Kidney capillary endothelial cell (primary cell): ENCODE measurements at places on chromosomes 5 and 9.

- DNase-seq, result peak; percentile 35
Measured at GRCh38 chr9:91690540-91691249, 259.3 kb downstream of the ROR2 start.

- DNase-seq, result no peak
Measured at GRCh38 chr5:157993986-157994691, 135.2 kb upstream of the CLINT1 start.

DNA sequence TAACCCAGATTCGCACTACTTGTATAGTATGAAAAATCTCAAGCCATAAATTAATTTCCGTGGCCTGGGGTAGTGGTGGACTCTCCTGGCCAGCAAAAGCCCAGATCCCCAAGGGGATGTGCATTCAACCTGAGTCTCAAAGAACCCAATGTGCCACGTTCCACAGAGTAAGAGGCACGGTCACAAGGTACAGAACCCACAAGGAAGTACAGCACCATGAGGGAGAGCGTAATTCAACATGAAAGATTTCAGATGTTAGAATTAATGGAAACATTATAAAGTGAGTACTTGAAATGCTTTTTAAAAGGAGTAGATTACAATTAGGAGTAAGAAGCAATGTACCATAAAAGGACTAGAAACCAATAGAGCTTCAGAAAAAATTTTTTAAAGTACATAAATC, 23.4 kb downstream of the SRD5A1 start:
- DNase-seq, result no peak

DNA sequence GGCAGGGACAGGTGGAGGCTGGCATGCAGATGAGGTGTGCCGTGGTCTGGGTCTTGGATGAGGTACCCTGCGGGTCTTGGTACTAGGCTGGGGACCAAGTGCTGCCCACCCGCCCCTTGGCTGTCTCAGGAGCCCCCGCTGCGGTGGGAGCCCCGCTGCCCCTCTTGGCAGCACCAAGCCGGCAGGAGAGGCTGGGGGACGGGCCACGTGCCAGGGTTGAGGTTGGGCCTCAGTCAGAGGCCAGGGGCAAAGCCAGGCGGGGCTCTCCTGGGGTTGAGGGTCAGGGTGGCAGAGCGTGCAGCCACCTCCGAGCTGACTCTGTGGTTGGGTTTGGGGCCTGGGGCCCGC, 2.0 kb downstream of the CARD9 start:
- DNase-seq, result no peak

DNA sequence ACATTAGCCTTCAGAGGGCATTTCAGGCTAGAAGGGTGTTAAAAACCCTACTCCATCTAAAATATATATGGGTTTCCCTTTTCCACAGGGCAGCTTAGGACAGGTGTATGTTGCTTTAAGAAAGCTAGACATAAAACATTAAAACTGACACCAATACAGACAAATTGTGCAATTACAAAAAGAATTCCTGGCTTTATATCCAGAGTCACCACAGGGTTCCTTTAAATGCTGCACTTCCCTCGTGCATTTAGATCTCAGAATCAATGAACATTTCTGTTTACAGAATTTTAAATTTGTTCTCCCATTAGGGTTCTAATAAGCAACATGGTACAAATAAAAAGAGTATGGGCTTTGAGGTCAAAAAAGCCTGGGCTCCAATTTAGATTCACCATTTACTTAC, 170.2 kb downstream of the MAPKAP1 start:
- no peak for DNase-seq

DNA sequence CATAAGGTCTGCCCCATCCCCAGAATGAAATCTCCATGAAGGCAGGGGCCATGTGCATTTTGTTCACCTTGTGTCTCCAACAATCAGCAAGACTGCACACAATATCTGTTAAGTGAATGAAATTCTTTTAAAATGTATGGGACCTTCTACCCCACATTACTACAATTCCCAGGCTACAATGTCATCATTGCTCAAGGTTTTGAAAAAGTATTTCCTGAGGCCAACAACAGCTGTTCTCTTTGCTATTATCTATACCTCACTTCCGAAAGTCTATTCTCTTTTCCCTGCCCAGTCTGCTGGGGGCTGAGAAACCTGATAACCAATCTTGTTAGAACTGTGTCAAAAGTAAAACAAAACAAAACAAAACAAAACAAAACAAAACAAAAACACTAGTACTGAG, 29.2 kb downstream of the HOMER1 start:
- DNase-seq, result no peak

DNA sequence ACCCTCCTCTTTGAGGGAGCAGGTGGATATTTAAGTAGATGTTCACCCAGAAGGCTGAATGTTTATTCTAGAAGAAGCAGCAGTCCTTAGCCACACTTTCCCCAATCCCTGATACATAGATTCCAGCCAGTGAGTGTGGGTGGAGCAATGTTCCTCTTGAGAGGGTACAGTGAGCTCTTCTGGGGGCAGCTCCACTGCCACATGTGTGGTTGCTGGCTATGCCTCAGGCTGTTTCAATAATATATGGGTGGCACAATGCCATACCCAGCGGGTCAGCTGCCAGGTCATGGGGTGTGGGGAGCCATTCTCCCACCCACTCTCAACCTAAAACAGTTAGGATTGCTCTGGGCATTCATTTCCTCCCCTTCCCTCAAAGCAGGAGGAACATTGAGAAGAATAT, 61.6 kb upstream of the DAB2 start:
- DNase-seq, result no peak

- no peak for DNase-seq
Measured at GRCh38 chr5:115589043-115589442, 13.2 kb downstream of the TICAM2 start.

DNA sequence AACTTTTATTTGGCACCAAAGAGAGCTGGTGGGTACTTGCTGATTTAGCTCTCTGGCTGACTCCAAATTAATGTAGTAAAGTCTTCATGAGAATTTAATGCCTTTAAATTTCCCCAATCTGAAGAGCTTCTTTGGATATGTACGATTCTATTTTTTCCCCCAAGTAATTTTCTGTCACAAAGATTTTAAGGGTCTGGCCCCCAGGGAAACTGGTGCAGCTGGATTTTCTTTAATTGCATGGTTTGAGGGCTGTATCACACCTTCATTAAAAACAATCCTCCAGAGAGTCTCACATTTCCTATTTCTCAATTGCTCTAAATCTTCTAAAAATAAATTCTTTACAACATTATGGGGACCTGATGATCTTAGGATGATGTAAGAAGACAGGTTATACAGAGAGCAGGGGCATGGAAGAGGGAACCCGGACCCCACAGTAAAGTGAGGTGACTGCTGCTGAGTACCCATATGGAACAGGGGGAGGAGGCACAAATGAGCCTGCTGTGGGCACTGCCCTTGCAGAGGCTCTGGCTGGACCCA, 158.9 kb downstream of the ENTREP1 start:
- DNase-seq, result no peak

DNA sequence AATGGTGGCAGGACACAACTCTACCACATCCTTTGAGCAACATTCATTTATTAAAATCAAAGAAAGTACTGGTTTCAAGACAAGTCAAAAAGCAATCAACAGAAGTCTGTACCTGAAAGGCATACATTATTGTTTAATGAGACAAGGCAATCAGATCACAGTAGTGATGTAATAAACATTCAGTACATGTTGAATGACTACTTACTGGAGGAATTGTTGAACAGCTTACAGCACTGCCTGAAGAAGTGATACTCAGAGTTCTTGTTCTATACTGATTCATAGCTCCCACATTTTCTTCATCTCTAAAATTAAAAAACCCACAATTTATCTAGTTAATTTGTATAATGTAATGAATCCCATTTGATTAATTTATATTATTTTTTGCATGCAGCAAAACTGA, 18.2 kb downstream of the RIOK2 start:
- DNase-seq, result no peak

GRCh38 chr5:171920765-171921391, 85.6 kb downstream of the FBXW11 start:
- no peak for DNase-seq

- DNase-seq, result no peak
Measured at GRCh38 chr5:136427426-136427825, 62.1 kb upstream of the TRPC7 start.

- no peak for DNase-seq
Measured at GRCh38 chr5:76433261-76433660, 30.2 kb downstream of the IQGAP2 start.

- DNase-seq, result no peak
Measured at GRCh38 chr5:107652839-107653607, 17.7 kb downstream of the EFNA5 start.

DNA sequence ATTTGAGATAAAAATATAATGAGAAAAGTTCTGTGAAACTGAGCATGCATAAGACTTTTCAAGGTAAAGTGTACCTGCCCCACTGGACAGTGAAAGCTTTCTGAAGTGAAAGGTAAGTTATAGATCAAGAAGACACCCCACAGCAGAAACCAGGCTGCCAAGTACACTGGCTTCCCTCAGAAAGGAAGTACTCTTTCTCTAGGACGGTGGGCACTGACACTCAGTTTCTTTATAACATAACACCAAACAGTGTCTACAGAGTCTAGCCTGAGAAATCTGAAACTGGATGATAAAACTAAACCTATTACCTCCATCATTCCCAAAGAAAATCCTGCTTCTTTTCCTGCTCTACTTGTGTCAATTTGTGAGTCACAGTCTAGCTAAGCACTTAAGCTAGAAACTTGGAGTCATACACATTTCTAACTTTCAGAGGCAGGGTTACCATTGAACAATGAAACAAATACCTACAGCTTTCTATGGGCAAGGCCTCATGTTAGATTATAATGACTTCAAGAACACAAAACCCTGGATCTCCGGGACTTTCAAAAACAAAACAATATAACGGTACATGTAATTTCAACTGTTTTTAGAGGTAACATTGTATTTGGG, 136.7 kb downstream of the CPLANE1 start:
- DNase-seq, result no peak

- no peak for DNase-seq
Measured at GRCh38 chr9:77909306-77909705, 122.3 kb downstream of the GNAQ start.

DNA sequence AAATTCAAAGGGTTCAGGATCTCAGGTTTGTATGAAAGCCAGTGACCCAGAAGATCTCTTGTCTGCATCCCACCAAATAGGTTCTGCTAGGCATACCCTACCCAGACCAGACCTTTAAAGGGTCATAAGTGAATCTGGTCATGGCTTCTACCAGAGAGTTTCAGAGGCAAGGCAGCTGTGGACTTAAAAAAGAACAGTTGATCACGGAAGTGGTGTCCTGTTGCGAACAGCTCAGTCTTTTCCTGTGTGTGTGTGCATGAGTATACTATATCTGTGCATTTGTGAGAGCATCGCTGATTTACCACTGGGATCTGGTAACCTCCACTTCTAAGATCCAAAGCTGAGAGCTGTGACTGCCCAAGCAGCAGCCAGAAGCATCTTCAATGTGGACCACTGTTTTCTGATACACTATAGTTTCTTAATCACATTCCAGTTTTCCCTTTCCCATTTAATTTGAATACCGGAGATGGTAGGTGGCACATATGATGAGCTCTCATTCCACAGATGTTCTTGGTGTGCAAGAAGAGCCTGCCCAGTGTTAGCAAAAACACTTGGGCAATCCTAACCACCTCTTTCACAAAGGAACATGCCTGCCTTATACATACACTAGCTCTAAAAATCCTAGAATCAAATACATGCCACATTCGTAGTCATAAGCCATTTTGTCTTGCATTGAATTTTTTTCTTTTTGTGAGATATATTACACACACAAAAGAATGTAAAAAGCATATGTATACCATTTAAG, 36.2 kb upstream of the OR2S2 start:
- no peak for DNase-seq

- no peak for DNase-seq
Measured at GRCh38 chr5:39584927-39585326, 160.1 kb upstream of the DAB2 start.

DNA sequence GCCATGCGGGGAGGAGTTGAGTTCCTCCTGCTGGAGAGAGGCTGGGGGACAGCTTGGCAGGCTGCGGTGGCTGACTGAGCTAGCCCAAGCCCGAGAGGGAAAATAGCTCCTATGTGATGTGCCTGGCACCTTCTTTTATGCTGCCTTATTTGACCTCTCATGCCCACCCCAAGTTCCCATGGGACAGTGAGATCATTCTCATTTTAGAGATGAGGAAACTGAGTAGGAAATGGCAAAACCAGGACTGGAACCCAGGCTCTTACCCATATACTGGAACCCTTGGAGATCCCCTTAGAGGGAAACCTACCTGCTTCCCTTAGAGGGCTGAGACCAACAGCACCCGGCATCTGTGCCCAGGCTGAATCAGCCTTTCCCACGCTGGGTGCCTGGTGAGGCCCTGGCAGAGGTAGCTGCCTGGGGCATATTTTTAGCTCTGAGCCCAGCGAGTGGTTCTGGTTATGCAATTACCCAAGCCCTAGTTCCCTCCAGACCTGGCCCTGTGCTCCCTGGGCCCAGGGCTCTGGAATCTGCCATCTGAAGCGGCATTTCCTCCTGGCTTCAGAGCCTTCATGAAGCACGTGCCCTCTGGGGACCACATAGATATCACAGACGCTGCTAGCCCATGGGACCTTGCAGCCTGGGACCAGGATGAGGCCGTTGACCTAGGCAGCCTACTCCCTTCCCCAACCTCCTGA, 23.6 kb downstream of the COL27A1 start:
- no peak for DNase-seq

GRCh38 chr9:131999692-132000551, 79.7 kb downstream of the MED27 start:
- no peak for DNase-seq

DNA sequence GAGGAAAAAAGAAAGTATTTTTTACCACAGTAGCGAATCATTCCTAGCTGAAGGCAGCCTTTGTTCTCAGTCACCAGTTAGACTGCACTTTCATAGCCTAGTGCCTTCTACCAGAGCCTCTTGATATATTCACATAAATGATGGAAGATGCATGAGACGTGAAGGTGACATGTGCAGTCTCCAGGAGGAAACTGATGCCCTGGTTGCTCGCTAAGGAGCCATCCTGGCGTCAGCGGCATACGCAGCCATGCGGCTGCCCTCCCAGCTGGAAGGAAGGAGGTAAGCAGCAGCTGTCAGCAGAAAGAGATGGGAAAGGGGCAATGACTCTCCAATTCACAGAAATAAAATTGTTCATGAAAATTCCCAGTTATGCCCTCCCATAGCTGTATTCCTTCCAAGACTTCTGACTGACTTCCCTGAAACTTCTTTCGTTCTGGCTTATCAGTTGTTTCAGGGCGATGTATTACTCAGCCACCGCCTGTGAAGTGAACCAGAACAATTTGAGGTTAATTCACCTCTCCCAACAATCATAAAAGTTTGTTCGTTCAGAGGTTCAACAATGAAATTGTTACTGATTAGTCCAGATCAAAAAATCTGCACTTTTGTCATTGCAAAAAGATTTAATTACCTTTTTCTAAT, 331.2 kb downstream of the NR2F1-AS1 start:
- peak; percentile 30 for DNase-seq

- DNase-seq, result no peak
Measured at GRCh38 chr9:91900055-91900796, 49.8 kb downstream of the ROR2 start.

- no peak for DNase-seq
Measured at GRCh38 chr9:95226921-95227320, 90.6 kb downstream of the FANCC start.

- DNase-seq, result no peak
Measured at GRCh38 chr5:106311230-106311915, 1359.4 kb downstream of the EFNA5 start.

GRCh38 chr9:96515621-96516470, 65.9 kb downstream of the HABP4 start:
- no peak for DNase-seq

- no peak for DNase-seq
Measured at GRCh38 chr5:6734781-6735180, 21.5 kb downstream of the TENT4A start.

- DNase-seq, result no peak
Measured at GRCh38 chr5:44252545-44252944, 136.7 kb downstream of the FGF10 start.
